Aortic smooth muscle cell (primary cell): ENCODE measurements at places on chromosomes 3 and 15. TPM values are rescaled to one million over a fixed set of nuclear protein-coding genes. Genes with fewer than 3 reads are reported as not detected.

GABRG3 gene
- not detected in 2 replicates for total RNA-seq

LRRIQ4 gene
- total RNA-seq, result 0.06 TPM in 1 of 2 replicates, not detected in the other

CKMT1A gene
- not detected in 2 replicates for total RNA-seq

PRRT3 gene
- 2.5 and 2.6 TPM in 2 replicates for total RNA-seq

ZNF106 gene
- 64.2 and 89.0 TPM in 2 replicates for total RNA-seq

WDR93 gene
- total RNA-seq, result under 0.01 and 0.06 TPM in 2 replicates
